Bronchial epithelial cell (primary cell): ENCODE measurements at places on chromosomes 5 and 9. TPM values are rescaled to one million over a fixed set of nuclear protein-coding genes. Genes with fewer than 3 reads are reported as not detected.

The PKN3 gene
- 1.5 and 2.1 TPM in 2 replicates for total RNA-seq

The FBP1 gene
- total RNA-seq: 0.13 TPM in 1 of 2 replicates, not detected in the other

The IRX2 gene
- total RNA-seq: 11.3 and 14.0 TPM in 2 replicates

The SLC4A9 gene
- 0.38 TPM in 1 of 2 replicates, not detected in the other for total RNA-seq

The LAMC3 gene
- not detected in 2 replicates for total RNA-seq

The RGS7BP gene
- not detected in 2 replicates for total RNA-seq

The CDH9 gene
- total RNA-seq: not detected in 2 replicates

The TXN gene
- total RNA-seq: 378 and 504 TPM in 2 replicates

The SPINK6 gene
- not detected in 2 replicates for total RNA-seq

The SLC1A1 gene
- total RNA-seq: 1.1 and 1.4 TPM in 2 replicates

The PDLIM7 gene
- total RNA-seq: 19.5 and 26.2 TPM in 2 replicates

The SH3RF2 gene
- total RNA-seq: 3.7 and 6.3 TPM in 2 replicates

The PRRX2 gene
- 0.13 TPM in 1 of 2 replicates, not detected in the other for total RNA-seq

The MORN5 gene
- not detected in 2 replicates for total RNA-seq

The REEP2 gene
- 2.4 and 4.5 TPM in 2 replicates for total RNA-seq
